Caco-2 (cell line): ENCODE measurements at places on chromosomes 1 and 21. TPM values are rescaled to one million over a fixed set of nuclear protein-coding genes. Genes with fewer than 3 reads are reported as not detected.

DNA sequence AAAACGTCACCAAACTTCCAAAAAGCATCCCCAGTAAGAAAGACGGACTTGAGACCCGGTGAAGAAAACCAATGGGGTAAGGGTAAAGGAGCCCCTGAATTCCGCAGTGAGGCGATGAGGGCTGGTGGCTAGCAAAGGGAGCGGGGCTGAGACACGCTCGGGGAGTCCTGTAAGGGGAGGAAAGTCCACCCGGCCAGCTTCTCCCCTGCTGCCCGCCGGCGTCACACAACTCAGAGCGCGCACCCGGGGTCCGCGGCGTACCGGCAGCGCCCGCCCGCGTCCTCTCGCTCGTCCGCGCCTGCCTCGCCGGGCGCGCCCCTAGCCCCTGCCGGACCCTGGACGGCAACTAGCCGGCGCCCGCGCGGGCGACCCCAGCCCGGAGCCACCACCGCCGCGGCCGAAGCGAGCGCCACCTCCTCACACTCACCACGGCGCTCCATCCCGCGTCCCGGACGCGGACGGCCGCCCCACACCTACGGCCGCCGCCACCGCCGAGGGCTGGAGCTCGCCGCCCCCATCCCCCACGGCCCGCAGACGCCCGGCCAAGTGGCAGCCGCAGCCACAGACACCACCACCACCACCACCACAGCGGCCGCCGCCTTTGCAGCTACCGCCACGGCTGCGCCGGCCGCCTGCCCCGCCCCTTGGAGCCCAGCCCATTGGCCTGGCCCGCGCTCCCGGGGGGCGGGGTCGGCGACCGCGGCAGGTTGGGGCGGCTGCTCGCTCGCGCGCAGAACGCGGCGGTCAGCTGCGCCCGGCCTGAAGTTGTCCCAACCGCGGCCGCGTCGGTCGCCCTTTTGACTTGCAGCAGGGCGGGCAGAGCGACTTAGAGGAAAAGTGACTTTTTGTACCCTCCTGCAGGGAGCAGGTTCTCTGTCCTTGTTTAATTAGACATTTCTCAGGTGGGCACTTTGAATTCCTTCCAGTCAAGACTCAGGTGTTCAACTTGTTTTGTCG, 10.0 kb upstream of the ARHGAP29 start:
- H3K4me3 ChIP-seq, result peak overlapping the region; percentile 58
- H3K27ac ChIP-seq, result peak overlapping the region; percentile 85
- H3K36me3 ChIP-seq, result no peaks in the 10 kb centered on the region

The LRRC53 gene
- not detected in 2 replicates for total RNA-seq

- no peak overlapping the region for H3K4me3 ChIP-seq
- peaks cover 8% of the 10 kb centered on the region; the same call in 1 of the 2 replicates for H3K4me1 ChIP-seq
- no peaks in the 10 kb centered on the region for H3K36me3 ChIP-seq
- H3K27me3 ChIP-seq, result no peaks in the 10 kb centered on the region; the same call in 1 of the 2 replicates
- H3K27ac ChIP-seq, result no peak overlapping the region
Observed at GRCh38 chr1:216416488-216416887, 6.8 kb downstream of the USH2A start.

DNA sequence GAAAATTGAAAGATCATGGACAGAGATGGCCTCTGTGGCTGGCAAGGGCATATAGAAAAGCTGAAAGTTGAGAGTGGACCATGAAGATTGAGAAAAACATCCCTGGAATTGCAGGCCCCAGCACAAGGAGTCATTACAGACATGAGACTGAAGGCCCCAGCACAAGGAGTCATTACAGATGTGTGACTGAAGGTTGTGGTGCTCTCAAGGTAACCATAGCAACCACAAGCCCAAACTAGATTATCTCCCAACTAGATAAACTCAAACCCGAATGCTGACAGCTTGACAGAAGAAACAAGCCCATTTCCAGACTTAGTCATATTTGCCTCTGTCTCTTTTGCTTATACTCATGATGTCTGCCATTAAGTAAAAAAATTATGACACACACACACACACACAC, 1252.1 kb upstream of the ADGRL4 start:
- no peak overlapping the region for H3K4me3 ChIP-seq
- no peaks in the 10 kb centered on the region for H3K27me3 ChIP-seq
- no peak for DNase-seq
- no peaks in the 10 kb centered on the region for H3K36me3 ChIP-seq

DNA sequence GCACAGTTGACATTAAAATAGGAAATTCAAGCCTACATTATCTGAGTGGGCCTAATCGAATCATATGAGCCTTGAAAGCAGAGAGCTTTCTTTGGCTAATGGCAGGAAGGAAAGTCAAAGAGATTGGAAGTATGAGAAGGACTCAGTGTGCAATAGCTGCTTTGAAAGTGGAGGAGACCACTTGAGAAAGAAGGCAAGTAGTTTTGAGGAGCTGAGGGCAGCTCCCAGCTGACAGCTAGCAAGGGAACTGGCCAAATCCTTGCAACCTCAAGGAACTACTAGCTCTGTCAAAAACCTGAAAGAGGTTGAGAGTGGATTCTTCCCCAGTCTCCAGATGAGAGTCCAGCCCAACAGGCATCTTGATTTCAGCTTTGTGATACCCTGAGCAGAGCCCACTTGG, 149.0 kb upstream of the CACYBP start:
- H3K4me3 ChIP-seq, result no peak overlapping the region
- no peak overlapping the region for H3K27ac ChIP-seq
- no peaks in the 10 kb centered on the region for H3K36me3 ChIP-seq
- DNase-seq, result no peak

GRCh38 chr1:97094247-97094972, 372.8 kb downstream of the PTBP2 start:
- peaks cover 15% of the 10 kb centered on the region; the same call in 1 of the 2 replicates for H3K4me1 ChIP-seq
- no peak overlapping the region for H3K4me3 ChIP-seq
- DNase-seq, result no peak

DNA sequence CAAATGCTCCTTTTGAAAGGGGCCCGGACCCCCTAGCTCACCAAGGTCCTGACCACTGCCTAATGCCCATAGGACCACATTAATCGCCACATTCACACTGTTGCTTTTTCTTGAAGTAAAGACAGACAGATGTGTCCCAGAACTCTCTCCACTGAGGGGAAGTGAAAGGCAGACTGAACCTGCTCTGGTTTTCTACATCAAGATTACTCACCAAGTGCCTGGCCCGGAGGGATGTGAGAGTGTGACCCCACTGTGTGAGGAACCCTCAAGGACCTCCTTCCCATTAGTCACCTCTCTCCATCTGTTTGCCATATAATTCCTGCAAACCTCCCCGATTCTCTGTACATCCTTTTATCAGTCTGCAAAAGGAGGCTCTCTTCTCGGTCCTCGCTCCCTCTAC, 381.5 kb downstream of the OMA1 start:
- H3K27me3 ChIP-seq, result no peaks in the 10 kb centered on the region
- no peaks in the 10 kb centered on the region for H3K36me3 ChIP-seq
- no peak overlapping the region for H3K4me3 ChIP-seq
- H3K27ac ChIP-seq, result no peak overlapping the region
- no peak for DNase-seq
- no peaks in the 10 kb centered on the region for H3K4me1 ChIP-seq

GRCh38 chr1:229436201-229436600, 2.3 kb upstream of the ACTA1 start:
- H3K27me3 ChIP-seq, result no peaks in the 10 kb centered on the region
- H3K27ac ChIP-seq, result no peak overlapping the region
- no peaks in the 10 kb centered on the region for H3K4me1 ChIP-seq
- H3K4me3 ChIP-seq, result no peak overlapping the region
- no peak for DNase-seq

- H3K27me3 ChIP-seq, result no peaks in the 10 kb centered on the region
- H3K36me3 ChIP-seq, result no peaks in the 10 kb centered on the region
- H3K4me3 ChIP-seq, result no peak overlapping the region
- H3K27ac ChIP-seq, result no peak overlapping the region
- H3K4me1 ChIP-seq, result no peaks in the 10 kb centered on the region
Observed at GRCh38 chr1:61132645-61133334, 50.4 kb downstream of the NFIA start.

DNA sequence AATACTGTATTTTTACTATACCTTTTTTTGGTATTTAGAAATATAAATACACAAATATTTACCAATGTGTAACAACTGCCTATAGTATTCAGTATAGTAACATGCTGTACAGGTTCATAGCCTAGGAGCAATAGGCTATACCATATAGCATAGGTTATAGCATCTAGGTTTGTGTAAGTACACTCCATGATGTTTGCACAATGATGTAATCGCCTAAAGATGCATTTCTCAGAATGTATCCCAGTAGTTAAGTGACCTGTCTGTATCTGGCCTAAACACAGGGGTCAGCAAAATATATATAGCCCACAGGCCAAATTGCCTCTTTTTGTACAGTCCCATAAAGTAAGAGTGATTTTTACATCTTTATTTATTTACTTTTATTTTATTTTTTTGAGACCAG, 24.2 kb downstream of the ZBTB8OS start:
- H3K4me3 ChIP-seq, result no peak overlapping the region
- no peaks in the 10 kb centered on the region for H3K36me3 ChIP-seq
- H3K27ac ChIP-seq, result no peak overlapping the region
- H3K27me3 ChIP-seq, result no peaks in the 10 kb centered on the region
- no peaks in the 10 kb centered on the region for H3K4me1 ChIP-seq

The MAGI3 gene
- total RNA-seq, result 27.6 and 28.7 TPM in 2 replicates

GRCh38 chr1:54404939-54405897, 976 bp downstream of the SSBP3 start:
- no peaks in the 10 kb centered on the region for H3K36me3 ChIP-seq
- no peaks in the 10 kb centered on the region for H3K27me3 ChIP-seq

- no peak overlapping the region for H3K27ac ChIP-seq
- DNase-seq, result peak; percentile 61
- H3K36me3 ChIP-seq, result no peaks in the 10 kb centered on the region
- H3K27me3 ChIP-seq, result no peaks in the 10 kb centered on the region
- H3K4me3 ChIP-seq, result no peak overlapping the region
Observed at GRCh38 chr1:46477153-46477929, 12.3 kb upstream of the DMBX1 start.

GRCh38 chr1:198228925-198229324, 72.1 kb downstream of the NEK7 start:
- no peak overlapping the region for H3K27ac ChIP-seq
- no peaks in the 10 kb centered on the region for H3K36me3 ChIP-seq
- 0 out of 2 replicates have a peak, but pooled peaks cover 5% of the 10 kb centered on the region for H3K4me1 ChIP-seq
- H3K4me3 ChIP-seq, result no peak overlapping the region

DNA sequence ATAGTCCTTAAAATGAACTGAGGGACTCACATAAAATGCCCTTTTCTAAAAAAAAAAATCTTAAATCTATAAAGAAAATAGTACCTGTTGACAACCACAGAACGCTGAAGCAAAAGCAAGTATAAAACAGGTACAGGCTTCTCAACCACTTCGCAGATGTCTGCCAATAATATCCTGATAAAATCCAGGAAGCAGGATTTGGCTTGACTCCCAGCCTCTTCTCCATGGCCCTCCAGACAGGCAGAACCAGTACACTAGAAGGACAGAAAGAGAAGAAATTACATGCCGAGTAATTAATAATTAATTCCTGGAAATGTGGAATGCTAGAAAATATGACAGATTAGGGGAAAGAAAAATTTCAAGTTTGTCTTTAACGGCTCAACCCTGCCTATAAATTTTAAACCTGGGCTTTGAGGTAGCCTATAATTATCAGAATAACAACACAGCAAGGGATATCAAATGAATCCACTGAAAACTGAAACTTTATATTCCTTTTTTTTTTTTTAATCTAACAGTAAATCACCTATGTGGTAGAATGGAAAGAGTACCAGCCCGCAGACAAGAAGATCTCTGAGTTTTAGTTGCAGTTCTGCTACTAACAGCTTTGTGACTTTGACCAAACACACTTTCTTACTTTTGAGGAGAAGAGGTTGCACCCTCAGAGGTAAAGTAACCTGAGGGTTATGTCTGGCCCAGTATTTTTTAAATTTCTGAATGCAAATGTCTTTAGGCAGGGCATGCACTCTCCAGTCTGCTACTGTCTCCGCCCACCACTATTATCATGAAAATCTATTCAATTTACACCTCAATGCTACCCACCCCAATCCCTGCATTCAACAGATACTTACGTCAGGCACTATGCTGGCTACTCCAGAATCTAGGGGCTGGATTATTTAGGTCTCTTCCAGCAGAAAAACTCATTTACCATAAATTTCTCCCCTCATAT, 2.7 kb downstream of the KIAA0319L start:
- H3K27me3 ChIP-seq, result no peaks in the 10 kb centered on the region
- H3K27ac ChIP-seq, result no peak overlapping the region
- no peak overlapping the region for H3K4me3 ChIP-seq
- no peak for DNase-seq
- no peaks in the 10 kb centered on the region; the same call in 1 of the 2 replicates for H3K36me3 ChIP-seq

The MT1HL1 gene
- not detected in 2 replicates for total RNA-seq

DNA sequence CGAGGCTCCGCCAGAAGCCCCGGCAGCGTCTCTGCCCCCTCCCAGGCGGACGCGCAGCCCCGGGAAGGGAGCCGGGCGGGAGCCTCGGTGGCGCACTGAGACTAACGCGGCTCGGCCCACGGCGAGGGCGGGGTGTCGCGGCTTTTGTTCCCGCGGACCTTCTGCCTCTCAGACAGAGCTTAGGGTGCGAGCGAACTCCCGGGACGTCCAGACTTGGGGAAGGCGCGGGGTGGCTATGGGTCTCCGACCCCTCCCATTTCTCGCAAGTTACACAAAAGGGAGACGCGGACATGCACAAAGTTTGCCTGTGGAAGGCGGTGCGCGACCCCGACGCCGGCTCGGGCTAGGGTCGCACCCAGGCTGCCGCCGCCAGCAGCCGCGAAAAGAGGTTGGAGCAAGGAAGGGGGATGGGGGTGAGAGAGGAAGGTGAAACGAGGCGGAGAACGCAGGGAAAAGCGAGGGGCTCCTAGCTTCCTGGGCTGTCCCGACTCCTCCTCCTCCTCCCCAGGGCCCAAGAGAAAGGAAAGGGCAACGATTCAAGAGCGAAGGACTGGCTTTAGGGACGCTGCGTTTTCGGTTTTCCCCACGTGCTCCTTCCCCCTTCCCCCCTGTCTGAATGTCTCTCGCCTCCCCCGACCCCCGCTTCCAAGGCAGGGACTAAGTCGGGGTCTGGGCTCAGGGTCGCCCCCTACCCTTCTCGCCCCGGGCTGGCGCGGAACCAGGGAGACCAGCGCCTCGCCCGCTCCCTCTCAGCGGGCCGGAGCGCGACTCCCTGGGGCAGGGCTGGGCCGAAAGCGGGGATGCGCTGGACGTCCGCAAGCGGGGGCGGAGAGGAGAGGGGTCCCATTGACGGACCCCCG, 729 bp downstream of the APP start:
- H3K27ac ChIP-seq, result peak overlapping the region; percentile 88
- DNase-seq, result peak; percentile 63
- H3K36me3 ChIP-seq, result no peaks in the 10 kb centered on the region
- H3K27me3 ChIP-seq, result no peaks in the 10 kb centered on the region

The CYP4A11 gene
- total RNA-seq, result 0.16 TPM in 1 of 2 replicates, not detected in the other

DNA sequence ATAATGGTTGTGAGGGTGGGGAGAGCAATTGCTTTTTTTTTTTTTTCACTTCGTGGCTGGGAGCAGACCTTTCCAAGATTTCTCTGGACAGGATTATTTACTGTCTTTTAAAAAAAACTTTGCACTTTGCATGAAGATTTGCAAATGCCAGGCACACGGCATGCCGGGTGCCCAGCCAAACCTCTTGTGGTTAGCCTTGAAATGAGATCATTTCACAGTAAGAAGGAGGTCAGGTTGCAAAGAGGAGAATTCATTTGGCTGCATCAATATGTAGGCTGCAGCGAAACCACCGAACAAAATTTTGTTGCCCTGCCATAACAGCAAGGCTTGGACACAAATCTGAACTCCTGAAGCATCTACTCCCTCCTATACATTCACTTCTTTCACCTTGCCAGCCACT, 36.5 kb upstream of the KCND3 start:
- no peaks in the 10 kb centered on the region for H3K4me1 ChIP-seq
- H3K27me3 ChIP-seq, result no peaks in the 10 kb centered on the region
- H3K4me3 ChIP-seq, result no peak overlapping the region
- DNase-seq, result no peak
- H3K36me3 ChIP-seq, result no peaks in the 10 kb centered on the region
- H3K27ac ChIP-seq, result no peak overlapping the region

The TRAF3IP3 gene
- total RNA-seq, result not detected in 2 replicates
